ENCODE measurements at places on chromosomes 16 and 17. TPM values are rescaled to one million over a fixed set of nuclear protein-coding genes. Genes with fewer than 3 reads are reported as not detected.

DNA sequence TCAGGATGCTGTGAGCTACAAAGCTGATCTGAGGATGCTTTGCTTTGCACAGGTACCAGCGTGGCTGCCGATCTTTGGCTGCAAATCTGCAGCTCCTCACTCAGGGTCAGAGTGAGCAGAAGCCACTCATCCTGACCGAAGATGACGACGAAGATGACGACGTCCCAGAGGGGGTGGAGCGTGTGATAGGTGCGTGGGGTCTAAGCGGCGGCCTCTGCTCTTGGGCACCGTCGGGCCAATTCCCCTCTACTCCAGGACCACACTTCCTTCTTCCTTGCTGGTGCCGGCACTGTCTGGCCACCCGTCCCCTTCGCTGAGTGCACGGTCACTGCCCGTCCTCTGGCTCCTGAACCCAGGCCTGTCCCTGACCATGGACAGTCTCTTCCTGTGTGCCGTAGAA is 34.0 kb downstream of the ZNF750 start:
- DNase-seq: no peak

GRCh38 chr16:72187551-72187950 is 15.6 kb upstream of the PMFBP1 start:
- no peak for DNase-seq

GRCh38 chr16:50400312-50400966 is 31.7 kb upstream of the BRD7 start:
- DNase-seq: no peak

The C16orf46 gene
- total RNA-seq: 0.27 TPM

GRCh38 chr16:49672753-49673152 is 183.2 kb downstream of the ZNF423 start:
- no peak for DNase-seq

DNA sequence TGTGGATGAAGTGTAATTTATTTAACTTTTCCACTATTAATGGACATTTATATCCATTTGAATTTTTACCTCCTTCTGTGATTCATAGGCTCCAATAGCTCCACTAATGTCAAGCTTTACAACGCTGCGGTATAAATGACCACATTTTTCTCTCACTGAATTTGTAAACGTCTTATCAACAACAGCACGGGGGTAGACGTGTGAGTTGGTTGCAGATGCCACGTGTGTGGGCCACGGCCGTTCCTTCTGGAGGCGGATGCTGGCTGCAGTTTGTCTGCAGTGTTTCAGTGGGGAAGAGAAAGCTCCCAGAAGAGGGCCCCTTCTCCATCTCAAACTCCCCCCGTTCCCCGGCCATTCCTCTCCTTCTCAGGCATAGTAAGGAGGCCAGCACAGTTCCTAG is 68.2 kb upstream of the XYLT1 start:
- DNase-seq: no peak

The GRIN2A gene
- 0.17 TPM for total RNA-seq

DNA sequence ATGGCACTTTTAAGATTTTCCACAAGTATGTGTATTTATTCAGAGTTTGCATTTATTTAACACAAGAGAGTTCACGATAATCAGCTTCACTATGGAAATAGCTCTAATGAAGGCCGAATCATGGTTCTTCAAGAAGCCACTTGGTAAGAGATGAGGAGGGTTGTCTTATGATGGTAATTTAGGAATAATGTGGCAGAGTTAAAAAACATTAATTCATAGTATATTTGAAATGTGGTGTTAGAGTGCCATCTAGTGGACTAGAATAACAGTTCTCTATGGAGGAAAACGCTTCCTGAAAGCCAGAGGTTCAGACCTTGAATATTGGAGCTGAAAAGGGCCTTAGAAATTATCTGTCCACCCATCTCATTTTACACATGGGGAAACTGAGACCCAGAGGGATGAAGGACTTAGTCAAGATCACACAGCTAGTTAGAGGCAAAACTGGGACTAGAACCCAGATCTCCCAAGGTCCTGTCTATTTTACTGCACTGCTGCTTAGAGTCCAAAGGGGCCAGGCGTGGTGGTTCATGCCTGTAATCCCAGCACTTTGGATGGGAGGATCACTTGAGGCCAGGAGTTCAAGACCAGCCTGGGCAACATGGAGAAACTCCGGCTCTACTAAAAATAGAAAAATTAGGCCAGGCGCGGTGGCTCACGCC is 33.8 kb upstream of the KPNB1 start:
- DNase-seq: no peak

Measured in psoas muscle (tissue), 8 donors.